Left renal cortex interstitium (tissue), 4 donors: ENCODE measurements at places on chromosomes 1 and 21.

DNA sequence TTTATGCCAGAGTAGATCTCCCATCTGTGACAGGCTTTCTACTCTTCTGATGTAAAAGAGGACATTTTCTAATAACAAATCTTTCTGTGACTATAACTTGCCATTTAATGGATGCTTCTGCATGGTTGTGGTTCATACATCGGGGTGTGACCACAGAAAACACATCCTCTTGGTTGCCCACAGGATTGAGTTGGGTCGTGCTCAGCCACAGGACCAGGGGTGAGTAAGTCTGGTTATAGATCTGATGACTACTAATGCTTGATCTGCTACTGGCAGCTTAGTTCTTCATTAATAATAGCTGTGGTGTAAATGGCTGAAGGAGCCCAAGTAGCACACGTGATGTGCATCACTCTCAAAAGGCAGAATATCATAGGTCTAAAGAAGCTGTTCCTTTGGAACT lies 328.2 kb downstream of the RWDD3 start:
- DNase-seq: no peak

DNA sequence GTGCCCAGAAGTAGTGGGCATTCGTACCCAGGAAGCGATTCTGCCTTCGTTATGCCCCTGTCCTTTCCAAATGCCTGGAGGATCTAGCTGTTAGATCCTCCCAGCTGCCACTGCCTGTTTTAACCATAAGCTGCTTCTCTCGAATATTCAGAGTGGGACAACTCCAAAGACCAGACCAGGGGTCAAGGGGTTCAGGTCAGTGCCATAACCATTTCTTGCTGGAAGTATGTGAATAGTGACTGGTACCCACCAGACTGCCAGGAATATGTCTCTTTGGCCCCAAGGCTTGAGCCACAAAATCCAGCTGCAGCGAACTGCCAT lies 914 bp upstream of the MTF1 start:
- DNase-seq: no peak

GRCh38 chr1:53348486-53349368 lies 20.9 kb upstream of the LRP8 start:
- DNase-seq: no peak

DNA sequence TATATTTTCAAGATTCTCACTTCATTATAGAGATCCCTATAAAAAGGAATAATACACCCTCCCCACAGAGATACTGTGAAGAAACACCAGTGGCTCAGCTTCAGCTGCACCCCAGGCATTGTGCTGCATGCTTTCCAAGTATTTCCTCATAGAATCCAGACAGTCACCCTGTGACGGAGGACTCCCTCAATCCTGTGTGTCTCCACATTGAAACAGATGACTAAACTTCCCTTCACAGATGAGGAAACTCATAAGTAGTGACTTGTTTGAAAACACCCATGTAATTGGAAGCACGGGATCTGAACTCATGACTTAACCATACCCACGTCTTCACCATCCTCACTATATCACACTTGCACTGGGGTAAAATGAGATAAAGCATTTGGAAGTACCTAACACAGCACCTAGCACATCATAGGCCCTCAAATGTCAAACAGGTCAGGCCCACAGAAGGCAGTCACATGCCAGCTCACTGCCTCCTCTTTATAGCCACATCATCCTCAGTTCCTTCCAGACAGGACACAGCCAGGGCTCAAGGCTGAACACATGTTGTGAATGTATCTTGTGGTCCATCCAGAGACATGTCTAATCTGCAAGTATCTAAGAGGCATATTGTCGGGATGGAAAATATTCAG lies 55.2 kb downstream of the GPR161 start:
- DNase-seq: no peak

DNA sequence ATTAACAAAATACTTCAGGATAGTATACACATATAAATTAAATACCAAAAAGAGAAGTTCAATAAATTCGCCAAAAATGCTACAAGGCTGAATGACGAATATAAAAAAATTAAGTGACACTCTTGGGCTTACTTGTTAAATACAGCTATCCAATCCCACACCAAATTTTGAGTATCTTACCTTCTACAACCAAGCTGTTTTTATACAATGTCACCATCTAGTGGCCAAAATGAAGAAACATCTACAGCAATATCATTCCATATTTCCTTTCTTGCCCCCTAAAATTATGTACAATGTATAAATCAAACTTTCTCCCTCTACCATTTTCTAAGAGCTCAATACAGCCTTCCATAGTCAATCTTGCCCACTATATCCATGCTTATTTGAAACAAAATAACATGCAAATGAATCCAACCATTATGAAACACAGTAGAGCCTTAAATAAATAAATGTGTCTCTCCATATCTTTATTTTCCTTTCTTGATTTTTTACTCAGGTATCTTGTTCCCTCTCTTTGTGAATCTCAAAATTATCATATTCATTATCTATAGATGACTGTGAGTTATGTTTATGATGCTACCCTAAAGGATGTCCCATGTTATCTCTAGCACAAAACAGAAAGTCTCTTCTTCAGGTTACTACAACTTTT lies 86.3 kb downstream of the ACBD6 start:
- DNase-seq: no peak

DNA sequence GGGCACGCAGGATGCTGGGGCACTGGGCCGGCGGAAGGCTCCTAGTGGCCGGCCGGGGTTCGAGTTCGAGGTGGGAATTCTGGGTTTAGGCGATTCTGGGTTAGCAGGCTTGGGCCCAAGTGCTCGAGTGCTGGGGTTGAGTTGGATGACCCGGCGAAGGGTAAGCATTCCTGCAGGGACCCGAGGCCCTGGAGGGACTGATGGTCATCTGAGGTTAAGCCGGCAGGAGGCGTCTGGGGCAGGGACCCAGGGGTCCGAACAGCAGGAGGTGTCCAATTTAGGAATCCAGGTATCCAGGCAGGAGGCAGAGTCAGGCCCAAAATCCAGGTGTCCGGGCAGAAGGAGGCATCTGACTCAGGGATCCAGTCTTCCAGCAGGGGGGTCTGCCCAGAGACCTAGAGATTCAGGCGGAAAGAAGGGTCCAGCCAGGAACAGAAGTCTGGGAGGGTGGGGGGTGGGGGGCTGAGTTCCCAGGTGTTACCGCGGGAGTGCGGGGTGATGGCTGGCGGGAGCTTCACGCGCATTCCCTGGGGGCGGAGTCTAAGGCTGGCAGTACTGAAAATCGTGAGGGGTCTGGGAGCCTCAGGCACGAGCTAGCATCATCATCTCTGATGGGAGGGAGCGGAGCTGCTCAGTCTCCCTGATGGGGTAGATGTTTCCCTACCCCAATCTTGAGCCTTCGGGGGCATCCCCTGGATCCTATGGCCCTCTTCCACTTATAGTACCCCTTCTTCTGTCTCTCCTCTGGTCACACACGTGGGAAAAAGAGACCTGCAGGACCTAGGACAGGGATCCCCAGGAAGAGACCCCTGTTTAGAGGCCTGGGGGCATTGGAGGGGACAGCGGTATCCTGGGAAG lies 585 bp downstream of the GPR3 start:
- DNase-seq: no peak

DNA sequence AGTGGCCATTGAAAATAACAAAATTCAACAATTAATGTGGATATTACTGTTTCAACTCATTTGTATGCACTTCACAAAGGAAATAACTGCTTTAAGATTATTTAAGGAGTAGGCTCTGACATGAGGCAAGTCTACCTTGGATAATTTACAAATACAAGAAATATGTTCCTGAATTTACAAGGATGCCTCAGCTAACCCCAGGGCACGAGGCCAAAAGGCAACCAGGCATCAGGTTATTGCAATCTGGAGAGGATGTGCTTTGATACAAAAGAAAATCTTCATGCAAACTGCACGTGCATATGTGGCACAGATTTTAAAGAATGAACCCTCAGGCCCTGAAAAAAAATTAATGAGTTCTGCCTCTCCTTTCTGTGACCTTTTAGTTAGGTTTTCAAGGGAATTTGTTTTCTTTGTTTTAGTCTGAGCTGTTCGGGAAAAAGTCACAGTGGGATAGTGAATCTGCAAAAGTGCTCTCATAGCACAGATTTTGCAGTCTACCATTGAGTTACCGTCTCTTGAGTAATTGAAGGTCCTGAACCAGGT lies 1304.2 kb upstream of the ADGRL4 start:
- no peak for DNase-seq

DNA sequence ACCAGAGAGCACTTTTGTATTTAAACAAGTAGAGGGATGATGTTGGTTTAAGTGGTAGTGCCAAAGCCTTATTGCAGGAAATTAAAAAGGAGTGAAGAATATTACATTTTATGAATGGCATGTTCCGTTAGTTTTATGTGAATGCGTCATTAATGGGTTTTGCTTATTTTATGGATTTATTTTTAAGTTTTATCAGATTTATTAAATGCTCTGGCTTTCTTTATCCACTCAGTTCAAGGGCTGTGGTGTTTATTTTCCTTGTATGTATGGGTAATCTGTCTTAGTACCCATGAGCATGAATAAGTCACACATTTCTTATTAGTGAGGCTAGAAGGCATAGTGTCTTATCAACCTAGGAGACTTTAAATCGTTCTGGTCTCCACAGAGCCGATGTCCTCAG lies 41.6 kb upstream of the NBL1 start:
- DNase-seq: no peak

DNA sequence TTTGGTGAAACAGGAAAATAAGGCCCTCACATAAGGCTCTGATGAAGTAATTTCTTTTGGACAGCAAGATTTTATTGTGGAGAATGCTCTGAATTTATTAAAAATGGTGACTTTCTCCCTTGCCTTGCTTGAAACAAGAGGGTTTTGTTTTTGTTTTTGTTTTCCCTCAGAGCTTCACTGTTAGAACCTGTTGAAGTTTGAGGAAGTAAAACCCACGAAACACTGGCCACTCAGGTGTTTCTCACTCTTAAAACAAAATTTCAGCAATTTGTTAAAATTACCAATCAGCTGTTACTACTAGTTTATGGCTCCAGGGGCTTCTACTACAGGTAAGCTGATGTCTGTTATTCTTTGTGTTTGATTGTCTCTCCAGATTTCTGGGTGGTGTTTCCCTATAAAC lies 112.6 kb upstream of the B3GALT2 start:
- no peak for DNase-seq

DNA sequence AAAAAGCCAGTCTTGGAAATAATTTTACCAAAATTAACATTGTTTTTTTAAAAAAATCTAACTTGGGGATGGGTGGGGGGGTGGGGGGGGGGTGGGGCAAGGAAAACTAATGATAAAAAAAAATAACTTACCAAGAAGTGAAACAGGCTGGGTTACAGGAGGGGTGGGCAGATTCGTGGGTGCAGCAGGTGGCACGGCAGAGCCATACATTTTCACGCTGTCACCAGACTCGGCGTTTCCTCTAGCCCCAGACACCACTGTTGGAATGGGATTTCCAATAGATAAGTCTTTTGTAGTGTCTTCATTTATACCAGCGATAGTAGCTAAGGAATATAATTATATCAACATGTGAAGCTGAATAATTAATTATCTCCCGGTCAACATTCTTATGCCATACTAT lies 25.4 kb downstream of the SOD1 start:
- no peak for DNase-seq

- DNase-seq: no peak
Measured at GRCh38 chr1:155966135-155966534, 12.2 kb downstream of the ARHGEF2 start.

- DNase-seq: no peak
Measured at GRCh38 chr1:69485616-69486015, 82.1 kb upstream of the LRRC7 start.
